Fibroblast of skin of right biceps (primary cell): ENCODE measurements at places on chromosomes 6 and 20.
A peak's percentile ranks its signal among the peaks of the same experiment; 100 is the strongest.

DNA sequence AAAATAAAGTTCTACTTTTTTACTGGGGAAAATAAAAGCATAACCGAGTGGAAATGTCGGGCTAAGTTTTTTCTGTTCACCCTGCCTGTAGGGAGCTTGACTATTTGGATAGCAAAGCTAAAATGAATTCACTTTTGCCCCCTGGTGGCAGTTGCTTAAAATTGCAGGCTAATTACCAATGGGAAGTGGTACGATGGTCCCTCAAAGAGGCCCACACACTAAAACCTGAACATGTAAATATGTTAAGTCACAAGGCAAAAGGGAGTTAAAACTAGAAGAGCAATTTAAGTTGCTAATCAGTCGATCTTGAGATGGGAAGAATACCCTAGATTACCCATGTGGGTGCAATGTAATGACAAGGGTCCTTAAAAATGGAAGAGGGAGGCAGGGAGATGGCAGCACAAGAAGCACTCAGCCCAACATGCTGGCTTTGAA, 916 bp upstream of the SUN5 start:
- peak; percentile 8 for DNase-seq

DNA sequence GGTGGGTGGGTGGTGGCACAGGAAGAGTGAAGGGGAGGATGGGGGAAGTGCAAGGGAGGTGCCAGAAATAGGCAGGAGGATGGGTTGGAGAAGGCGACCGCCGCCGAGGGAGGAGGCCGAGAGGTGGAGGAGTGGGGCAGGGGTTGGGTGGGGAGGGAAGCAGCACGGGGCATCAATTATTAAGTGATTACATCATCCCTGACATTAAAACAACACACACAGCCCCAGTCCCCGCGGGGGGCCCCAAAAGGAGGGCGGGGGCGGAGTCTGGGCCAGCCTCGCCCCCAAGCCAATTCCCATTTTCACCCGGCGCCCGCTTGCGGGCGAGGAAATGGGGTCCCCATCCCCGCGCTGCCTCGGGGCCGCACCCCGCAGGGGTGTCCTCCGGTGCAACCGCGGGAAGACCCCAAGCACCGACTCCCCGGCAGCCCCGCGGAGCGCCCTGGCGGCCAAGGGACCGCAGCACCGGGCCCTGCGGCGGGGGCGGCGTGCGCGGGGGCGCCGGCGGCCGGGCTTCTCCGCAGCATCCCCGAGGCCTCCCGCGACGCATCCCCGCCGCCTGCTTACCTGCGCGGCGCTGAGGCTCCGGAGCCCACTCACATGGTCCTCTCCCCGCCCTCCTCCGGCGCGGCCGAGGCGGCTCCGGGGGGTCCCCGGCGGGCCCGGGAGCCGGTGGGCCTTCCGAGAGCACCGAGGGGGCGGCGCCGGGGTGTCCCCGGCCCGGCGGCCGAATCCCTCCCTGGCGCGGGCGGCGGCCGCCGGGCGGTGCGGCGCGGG, 663 bp downstream of the FYN start:
- DNase-seq = peak; percentile 63

- DNase-seq = no peak
Measured at GRCh38 chr20:40462566-40462965, 226.5 kb downstream of the MAFB start.

GRCh38 chr6:30020626-30021025, 40.4 kb upstream of the POLR1H start:
- no peak for DNase-seq
